Fibroblast of skin of left quadriceps (primary cell): ENCODE measurements at places on chromosomes 1 and 21.

DNA sequence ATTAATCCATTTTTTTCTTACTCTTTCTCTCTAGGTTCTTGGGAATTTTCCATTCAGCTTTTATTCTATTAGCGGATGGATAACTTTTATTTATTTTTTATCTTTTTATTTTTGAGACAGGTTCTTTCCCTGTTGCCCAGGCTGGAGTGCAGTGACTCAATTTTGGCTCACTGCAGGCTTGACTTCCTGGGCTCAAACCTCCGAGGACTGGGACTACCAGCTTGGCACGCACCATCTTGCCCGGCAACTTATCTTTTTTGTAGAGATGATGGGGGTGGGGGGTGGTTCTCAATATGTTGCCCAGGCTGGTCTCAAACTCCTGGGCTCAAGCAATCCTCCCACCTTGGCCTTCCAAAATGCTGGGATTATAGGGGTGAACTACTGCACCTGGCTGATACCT, 36.1 kb upstream of the CHIT1 start:
- no peak for DNase-seq

GRCh38 chr1:243883551-243883950, 33.5 kb upstream of the AKT3 start:
- peak; percentile 50 for DNase-seq

DNA sequence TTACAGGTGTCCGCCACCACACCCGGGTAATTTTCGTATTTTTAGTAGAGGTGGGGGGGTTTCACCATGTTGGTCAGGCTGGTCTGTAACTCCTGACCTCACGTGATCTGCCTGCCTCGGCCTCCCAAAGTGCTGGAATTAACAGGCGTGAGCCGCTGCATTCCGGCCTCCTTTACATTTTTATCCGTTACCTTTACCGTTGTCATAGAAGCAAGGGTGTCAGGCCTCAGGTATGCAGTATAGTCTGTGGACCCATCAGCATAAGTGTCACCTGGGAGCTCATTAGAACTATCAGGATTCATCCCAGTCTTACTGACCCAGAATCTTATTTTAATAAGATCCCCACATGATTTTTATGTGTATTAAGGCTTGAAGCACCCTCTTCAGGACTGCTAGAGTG, 5.4 kb downstream of the CDC42 start:
- no peak for DNase-seq

GRCh38 chr1:61925591-61926298, 183.5 kb downstream of the PATJ start:
- no peak for DNase-seq

DNA sequence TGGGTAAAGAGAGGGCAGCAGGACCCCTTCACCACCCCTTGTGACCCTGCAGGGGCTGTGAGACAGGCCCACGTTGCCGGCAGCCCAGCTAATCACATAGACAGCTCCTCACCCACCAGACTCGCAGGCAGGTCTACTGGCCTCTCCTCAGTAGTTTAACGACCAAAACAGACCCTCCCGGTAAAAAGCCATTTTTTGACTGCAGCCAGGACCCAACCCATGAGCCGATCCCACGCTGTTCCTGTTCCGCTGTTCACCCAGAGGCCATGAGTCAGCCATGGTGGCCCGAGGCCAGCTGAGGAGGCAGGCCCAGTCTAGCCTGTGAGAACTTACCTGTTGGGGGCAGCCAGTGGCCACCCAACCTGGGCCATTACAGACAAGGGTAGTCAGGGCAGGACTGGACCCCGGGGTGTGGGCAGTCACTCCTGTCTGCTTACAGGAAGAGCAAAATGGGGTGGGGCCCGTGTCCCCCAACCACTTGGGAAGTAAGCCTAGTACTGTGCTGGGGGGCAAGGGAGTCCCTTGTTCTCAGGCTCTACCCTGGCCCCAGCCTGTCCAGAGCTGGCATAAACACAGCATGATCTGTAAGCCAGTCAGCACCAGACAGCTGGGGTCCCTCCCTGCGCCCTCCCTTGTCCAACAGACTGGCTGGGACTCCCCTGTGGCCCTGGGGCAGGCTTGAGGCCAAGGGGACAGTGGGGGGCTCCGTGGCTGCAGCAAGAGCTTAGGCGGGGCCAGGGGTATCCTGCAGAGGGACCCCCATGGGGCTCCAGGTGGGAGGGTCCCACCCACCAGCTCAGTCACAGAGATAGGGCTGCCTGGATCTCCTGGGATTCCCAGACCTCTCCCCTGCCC, 61.9 kb downstream of the WNT9A start:
- DNase-seq, result no peak

DNA sequence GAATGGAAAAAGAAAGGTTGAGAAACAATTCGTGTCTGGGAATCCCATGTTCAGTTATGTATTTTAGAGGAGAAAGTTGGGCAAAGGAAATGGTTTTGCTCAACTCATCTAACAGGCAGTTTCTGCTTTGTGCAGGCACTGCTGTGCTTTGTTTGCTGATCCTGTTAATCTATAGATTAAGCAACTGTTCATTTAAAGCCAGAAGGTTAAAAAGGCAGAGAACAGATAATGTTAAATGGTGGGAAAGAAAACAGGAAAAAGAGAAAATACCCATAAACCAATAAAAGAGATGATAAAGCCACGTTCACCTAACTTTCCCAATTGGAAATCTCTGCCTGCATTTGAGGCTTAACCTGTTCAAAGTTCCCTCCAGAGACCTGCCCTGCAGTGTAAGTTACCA, 70.0 kb downstream of the APP start:
- no peak for DNase-seq

GRCh38 chr1:180923021-180923841, 10.5 kb downstream of the KIAA1614 start:
- DNase-seq, result no peak

- peak; percentile 20 for DNase-seq
Observed at GRCh38 chr1:221543529-221544120, 198.3 kb downstream of the DUSP10 start.

GRCh38 chr21:36489103-36489775, 9.3 kb upstream of the CLDN14 start:
- DNase-seq, result no peak

DNA sequence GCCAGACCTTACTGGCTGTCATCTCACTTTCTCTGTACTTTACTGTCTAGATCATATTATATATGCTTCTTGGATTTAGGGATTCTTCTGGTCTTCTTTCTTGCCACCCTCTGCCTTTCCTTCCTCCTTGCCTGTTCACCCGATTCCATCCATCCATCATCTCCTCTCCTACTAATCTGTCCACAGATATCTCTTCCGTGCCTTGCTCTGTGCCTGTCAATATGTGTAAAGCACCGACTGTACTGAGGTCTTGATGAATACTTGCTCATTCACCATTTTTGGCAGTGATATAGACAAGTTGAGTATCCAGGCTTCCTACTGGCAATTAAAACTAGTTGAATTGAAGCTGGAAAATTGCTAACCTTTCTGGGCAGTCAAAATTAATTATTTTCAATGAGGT, 8.1 kb downstream of the FMN2 start:
- no peak for DNase-seq

DNA sequence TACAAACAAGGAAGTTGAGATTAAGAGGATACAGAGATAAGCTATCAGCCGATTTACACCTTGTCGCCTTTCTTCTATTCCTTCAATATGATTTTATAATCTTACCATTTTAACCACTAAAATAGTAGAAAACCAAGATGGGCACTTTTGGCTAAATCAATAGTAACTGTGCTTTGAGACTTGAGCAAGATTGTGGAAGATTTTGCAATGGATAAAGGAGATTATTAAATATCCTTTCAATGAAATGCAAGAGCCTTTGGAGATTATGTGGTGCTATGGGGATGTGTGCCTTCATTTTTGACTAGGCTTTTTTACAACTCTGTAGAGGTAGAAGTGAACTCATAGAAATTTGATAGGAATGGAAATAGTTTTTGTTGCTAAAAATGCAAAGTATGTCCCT, 33.7 kb downstream of the ADAMTS1 start:
- DNase-seq, result no peak

DNA sequence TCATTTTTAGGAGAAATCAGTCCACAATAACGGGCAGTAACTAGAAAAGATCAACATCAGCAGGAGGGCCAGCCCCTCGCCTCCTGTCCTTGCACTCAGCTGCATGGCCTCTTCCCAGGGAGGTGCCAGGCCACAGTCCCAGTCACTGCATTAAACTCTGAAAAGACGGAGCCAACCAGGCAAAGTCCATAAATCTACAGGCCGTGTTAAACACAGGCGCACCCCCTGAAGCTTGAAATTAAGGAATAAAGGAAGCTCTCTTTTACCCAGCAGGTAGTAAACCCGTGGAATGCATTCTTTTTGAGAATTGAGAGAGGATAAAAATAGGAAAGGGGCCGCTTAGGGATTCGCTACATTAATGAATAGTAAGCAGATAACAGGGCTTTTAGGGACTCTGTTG, 18.4 kb downstream of the H6PD start:
- DNase-seq, result no peak

DNA sequence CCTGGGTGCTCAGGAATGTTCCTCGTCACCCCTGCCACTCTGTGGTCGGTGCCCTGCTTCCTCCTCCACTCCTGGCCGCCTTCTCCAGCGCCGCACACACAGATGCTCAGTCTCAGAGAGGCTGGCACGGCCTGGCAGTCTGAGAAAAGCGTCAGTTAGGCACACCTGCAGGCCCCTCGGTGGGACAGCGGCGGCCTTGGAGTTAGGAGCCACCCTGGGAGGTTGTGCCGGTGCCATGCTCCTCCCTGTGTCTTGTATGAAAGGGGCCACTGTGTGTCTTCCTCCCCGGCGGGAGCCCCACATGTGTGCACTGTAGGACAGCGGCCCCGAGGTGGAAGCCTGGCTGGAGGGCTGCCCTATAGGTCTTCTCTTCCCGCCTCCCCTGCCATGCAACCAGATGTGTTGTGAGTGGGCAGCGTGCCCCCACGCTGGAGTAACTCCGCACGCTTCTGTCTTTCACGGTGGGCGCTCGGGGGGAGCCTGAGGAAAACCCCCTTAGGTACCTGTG, 145.2 kb downstream of the PGBD5 start:
- no peak for DNase-seq

DNA sequence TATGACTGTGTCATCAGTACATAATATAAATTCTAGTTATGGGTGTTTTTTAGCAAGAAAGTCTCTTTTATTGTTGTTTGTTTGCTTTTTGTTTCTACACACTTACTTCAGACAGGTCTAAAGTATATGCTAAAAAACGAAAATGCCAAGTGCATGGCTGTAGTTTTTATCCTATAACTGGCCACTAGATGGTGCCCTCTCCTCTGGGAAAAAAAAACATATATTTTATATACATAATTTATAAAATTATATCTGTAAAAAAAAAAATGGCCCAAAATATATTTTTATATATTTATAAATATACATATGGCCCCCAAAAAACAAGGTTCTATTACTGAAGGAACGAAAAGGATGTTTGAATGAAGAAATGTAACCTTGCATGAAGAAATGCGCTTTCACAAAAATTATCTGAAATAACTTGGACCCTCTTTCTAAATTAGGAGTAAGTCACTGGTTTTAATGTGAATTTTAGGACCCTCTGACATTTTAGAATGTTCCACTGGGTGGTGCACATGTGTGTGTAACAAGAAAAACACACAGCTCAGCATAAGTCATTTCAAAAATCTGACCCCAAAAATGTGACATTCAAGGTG, 93.5 kb downstream of the TTLL7 start:
- no peak for DNase-seq

GRCh38 chr21:19864476-19864875, 1133.7 kb upstream of the NCAM2 start:
- DNase-seq, result no peak

- no peak for DNase-seq
Observed at GRCh38 chr1:47228644-47229030, 3.4 kb downstream of the TAL1 start.

DNA sequence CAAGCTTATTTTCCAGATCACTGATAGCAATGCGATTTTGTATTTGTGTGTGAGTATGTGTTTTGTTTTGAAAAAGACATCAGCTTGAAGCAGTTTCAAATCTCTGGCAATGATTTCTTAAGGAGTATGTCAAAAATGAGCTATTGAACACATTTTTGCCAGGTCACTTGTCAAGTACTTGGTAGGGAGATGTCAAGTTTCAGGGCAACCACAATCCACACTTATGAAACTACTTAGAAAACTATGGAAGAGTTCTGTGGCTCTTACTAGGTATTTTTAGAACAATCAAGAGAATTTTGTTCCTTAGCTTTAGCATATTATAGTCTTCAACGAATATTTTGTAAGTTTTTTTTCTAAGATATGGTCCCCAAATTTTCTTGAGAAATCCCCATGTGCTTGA, 318.8 kb upstream of the ZRANB2 start:
- no peak for DNase-seq

DNA sequence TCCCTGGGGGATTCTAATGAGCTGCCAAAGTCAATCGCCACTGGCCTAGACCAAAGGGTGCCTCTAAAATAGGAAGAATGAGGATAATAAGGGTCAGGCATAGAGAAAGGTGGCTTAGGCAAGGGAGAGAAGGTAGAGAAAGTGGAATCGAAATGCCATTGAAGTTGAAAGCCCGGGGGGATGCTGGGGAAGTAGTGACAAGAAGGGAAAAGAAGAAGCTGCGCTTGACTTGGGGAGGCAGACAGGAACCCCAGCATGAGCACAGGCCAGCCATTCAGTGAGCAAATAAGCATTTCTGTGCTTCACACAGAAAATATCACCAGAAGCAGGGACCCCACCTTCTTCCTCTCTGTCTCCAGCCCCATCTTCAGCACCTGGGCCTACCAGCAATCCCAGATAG, 1.5 kb downstream of the CD2 start:
- no peak for DNase-seq

- no peak for DNase-seq
Observed at GRCh38 chr1:233006541-233006973, 56.1 kb downstream of the NTPCR start.

- no peak for DNase-seq
Observed at GRCh38 chr1:211935448-211935970, 99.8 kb downstream of the INTS7 start.

DNA sequence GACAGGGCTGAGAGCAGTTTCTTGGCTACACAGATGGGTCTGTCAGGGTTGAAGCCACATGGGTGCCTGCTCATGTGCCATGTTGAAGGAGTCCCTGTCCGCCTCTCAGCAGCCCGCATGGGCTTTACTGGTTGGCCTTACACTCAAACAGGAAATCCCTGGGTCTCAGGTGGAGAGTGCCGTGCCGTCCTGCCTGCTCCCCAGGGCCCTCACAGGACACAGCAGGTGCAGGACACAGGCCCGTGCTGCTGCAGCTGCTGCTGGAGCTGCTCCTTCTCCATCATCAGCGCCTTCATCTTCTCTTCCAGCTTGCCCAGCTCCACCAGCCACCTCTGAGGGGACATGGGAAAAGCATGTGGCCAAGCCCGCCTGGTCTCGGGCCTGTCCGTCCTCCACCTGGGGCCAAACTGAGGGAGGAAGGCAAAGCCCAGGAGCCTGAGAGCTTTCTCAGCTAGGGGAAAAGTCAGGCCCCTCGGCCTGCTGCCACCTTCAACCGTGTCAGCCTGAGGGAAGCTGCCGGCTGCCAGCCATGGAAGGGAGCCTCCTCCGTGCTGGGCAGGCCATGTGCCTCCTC, 5.5 kb downstream of the SLFNL1 start:
- DNase-seq, result no peak

DNA sequence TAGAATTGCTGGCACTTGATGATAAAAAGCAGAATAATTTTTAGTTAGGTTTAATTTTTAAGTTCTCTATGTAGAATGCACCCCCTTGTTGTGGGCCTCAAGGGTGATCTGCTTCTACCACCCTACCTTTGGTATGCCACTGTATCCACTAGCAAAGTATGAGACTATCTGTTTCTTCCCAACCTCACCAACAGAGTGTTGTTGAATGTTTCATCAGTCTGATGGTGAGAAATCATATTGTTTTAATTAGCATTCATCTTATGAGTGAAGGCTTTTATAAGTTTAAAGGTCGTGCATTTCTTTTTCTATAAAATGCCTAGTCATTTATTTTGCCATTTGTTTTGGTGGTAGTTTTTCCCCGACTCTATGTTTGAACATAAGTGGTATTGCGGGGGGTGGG, 141.0 kb downstream of the MAGI3 start:
- DNase-seq, result peak; percentile 65

- no peak for DNase-seq
Observed at GRCh38 chr1:15328351-15329103, 81.2 kb upstream of the EFHD2 start.
